ENCODE measurements at places on chromosomes 2 and 18.

DNA sequence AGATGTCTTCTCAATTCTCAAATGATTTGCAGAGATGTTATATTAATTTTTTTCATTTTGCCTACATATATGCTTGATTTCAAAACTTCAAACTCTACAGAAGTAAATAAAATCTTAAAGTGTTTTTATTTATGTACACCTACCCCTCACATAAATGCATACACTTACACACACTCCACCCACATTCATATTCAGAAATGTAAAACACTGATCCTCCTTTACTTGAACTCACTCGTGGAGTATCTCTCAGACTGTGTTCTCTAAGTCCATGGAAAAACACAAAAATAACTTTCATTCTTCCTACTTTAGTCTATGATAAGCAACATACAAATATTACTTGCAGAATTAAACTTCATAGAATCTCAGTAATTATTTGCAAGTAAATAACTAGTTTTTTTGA is 209.1 kb upstream of the RBMS1 start:
- no peak for DNase-seq

DNA sequence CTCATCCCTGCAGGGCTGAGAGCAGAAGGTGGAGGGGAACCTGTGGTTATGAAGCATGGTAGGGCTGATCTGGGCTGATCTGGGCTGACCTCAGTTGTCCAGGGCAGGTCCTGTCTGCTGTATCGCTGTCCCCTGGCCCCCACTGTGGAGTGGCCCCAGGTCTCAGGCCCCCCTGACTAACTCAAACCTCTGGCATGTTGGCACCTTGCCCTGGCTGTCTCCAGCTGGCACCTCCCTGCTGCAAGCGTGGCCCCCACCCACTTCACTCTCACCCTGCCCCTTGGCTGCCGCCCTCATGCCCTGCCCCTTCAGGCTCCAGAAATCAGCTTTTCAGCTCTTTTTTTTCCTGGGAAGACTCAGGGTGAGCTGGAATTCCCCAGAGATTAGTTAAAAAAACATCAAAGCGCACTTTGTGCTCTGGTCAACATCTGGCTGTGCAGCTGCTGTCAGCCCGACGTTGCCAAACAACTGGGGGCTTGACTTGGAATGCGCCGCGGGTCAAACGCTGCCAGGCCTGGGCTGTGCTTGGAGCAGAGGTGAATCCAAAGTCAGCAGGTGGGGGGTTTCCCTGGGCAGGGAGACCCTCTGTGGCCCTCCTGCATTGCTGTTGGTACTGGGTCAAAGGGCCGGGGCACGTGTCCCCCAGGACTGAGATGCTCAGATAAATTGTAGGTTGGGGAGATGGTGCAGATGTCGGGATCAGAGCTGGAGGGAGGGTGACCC is 173.8 kb upstream of the HDAC4 start:
- DNase-seq, result no peak

GRCh38 chr2:45964223-45964841 is 312.9 kb downstream of the PRKCE start:
- peak; percentile 94 for DNase-seq

DNA sequence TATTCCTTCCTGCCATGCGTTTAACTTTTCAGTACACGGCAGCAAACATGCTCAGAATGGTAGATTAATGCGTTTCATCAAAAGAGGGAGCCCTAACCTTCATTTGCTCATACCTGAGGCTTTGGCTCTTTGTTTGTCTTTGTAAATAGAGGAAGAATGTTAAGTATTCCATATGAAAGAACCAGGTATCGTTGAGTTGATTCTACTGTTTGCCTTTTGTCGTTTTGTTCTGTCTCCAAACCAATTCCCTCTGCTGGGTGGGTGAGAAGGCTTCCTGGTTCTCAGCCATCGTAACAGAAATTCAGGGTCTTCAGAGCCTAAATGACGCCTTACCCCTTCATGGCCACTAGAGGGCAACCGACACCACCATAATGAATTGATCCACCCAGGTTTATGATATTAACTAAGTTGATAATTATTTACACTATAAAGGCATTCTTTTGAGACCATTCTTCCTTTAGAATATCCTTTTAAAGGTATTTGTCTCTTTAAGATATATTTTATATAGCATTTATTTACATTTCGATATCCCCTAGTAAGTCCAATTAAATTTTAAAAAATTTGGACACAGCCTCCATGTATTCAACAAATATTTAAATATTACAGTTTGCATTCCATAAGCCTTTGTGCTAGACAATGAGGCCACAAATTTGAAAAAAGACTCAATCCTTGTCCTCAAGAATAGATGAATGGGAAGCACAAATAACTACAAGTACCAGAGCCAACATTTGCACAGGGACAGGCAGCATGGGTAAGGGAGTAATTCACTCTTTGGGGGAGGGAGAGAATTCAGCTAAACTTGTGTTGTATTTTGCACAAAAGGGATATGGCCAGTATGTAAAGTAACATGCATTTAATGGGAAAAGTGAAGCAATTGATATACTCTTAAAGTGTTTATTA is 48.1 kb downstream of the TIMM21 start:
- peak; percentile 82 for DNase-seq

DNA sequence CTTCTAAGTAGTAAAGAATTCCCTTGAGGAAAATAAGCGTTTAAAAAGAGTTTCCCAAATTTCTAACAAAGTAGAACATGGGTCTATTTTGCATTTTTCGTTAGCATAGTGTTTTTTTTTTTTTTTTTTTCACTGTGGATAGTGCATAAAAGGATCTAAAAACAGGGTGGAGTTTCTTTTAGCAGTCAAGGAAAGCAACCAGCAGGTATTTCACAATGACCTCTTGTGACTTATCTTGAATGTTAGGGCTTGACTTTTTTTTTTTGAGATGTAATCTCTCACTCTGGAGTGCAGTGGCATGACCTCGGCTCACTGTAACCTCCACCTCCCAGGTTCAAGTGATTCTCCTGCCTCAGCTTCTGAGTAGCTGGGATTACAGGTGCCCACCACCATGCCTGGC is 14.9 kb upstream of the DGKD start:
- no peak for DNase-seq

GRCh38 chr18:9832871-9833270 is 52.9 kb upstream of the TXNDC2 start:
- DNase-seq, result no peak

- no peak for DNase-seq
These were observed 100.3 kb downstream of the DPP10 start for GRCh38 chr2:114542695-114543094.

GRCh38 chr2:138814123-138814898 is 34.1 kb upstream of the NXPH2 start:
- no peak for DNase-seq
